ENCODE measurements at places on chromosomes 4 and X. TPM values are rescaled to one million over a fixed set of nuclear protein-coding genes. Genes with fewer than 3 reads are reported as not detected.

DNA sequence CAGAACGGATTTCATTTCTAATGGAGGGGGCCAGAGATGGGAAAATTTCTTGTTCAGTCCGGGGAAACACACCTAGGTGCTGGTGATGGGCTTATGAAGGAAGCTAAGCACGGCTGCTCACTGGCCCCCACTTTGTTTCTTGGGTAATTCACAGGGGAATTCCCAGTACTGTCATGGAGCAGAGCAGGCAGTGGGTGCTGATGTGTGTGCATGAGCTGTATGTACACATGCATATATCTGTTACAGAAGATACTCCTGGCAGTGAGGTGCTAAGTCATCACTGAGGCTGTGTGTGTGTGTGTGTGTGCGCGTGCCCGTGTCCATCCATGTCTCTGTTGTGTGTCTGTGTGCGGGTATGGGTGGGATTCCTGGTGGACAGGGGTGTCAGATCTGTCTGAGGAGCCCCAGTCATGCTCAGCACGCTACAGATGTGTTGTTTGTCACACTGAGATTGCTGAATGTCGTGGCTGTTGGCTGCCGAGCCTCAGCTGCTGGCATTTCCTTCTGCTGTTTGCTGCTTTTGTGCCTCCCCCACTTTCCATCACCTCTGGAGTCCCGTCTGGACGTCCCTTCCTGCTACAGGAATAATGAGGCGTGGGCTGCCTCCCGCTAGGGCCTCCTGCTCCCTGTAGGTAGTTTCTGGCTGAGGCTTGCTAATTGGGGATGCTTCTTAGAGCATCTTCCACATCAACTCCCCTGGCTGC lies 53.3 kb downstream of the JADE1 start:
- peak; percentile 31 for DNase-seq

- DNase-seq = no peak
Observed at GRCh38 chr4:7649741-7650531, 215.2 kb upstream of the PSAPL1 start.

MAGEB17 gene
- total RNA-seq = 0.21 TPM

DNA sequence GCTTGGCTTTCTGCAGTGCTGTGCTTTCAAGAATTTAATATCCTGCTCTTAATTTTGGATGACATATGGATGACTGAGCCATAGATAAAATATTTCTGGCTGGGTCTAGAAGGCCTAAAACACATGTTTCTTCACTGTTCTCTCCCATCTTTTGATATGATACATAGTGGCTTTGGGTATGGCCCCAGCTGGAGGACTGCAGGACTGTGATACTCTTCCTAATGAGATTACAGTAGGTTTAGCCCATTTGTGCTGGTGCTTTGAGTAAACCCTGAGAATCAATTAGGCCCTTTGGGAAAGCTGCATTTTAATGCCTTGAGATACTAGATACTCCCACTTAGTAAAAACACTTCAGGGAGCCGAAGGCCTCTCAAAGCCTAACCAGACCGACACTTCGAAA lies 38.0 kb downstream of the KIT start:
- no peak for DNase-seq

DNA sequence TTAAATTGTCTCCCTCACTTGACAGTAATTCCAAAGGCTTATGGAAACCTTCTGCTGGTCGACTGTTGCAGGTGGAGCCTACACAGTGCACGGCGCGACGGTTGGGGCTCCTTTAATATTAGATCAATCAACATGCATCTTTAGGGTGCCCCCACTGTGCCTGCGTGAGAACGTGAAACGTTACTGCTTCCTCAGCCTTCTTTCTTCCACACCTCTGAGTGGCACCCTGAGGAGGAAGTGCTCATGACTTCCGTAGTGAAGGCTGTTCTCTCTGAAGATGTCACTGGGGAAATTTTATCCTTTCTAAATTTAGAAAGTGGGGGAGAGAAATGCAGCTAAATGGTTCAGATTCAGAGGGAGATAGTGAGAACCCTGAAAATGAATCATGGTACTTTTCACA lies 184.0 kb upstream of the ZFP42 start:
- no peak for DNase-seq

DNA sequence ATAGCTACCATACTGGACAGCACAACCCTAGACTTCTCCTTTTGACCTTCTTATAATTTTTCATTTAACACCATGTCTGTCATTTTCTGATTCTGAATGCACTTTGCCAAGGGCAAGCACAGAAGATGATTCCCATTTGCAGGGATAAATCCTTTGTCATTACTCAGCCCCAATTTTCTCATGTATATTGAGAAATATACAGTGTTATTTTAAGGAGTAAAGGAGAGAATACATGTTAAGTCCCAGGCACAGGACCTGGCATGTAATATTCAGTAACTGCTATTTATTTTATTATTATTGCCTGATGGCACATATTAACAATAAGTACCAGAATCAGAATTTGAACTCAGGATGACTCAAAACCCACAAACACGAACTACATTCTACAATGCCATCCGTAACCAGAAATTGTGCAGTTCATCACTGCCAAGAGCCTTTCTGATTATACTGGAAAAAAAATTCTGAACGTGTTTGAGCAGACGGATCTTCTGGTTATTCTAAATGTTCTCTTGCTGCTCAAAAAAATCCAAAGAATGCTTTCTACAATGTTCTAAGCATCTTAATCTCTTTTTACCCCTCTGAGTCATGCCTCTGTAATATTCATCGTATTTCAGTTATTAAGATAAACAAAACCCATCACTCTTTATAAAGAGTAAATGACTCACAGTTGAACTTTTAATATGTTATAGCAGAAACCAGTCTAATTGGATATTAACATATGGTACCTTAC lies 170.0 kb downstream of the MID1 start:
- DNase-seq = no peak

GRCh38 chrX:151393514-151393913 lies 3.5 kb upstream of the VMA21 start:
- DNase-seq = peak; percentile 56

DNA sequence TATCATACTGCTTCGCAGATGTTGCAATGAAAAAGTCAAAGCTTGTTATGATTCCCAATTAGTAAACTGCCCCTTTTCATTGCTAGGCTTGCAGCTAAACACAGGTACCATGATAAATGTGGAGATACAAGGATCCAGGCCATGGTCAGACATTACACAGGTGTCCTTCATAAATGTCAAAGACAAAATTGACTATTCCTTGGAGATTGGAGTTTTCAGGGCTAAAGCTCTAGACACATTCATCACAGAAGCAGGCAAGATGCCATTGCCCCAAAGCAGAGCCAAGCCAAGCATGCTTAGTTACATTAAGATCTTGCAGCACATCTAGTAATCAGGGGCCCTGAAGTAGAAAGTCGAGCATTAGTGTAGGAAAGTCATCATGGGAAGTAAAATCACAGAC lies 111.3 kb upstream of the INTU start:
- no peak for DNase-seq

DNA sequence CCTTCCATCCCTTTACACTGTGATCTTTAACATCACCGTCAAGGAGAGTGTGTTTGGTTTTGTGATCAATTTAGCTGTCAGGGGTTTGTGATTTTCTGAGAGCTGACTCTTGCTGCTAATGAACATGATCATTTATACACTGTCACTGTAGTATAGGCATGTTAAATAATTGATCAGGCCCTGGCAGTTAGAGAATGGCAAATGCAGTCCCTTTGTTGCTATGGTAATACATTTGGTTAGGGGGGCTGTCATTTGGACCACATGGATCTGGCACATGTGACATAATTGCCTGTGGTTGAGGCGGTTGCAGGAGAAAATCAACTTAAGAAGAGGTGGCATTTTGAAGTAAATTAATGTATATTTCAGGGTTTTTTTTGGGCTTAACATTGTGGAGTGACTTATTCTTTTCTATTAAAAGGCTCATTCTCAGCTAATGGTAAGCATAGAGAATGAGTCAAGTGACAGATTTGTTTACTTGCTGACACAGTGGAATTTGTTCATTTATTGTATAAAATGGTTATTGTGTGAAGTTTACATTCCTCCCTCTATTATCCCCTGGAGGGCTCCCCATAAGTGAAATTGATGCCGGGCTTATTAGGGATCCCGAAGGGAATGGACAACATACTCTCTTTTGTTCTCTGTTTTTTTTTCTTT lies 114.0 kb downstream of the FHIP1A start:
- no peak for DNase-seq

DCLK2 gene
- 0.74 TPM for total RNA-seq

CNGA1 gene
- total RNA-seq = 0.18 TPM

GCNA gene
- 1.1 TPM for total RNA-seq

GRCh38 chr4:184019076-184019475 lies 114.0 kb downstream of the STOX2 start:
- no peak for DNase-seq

EDNRA gene
- 1.1 TPM for total RNA-seq

MAGEA12 gene
- not detected for total RNA-seq
